ENCODE measurements at places on chromosomes 12 and 14.

DNA sequence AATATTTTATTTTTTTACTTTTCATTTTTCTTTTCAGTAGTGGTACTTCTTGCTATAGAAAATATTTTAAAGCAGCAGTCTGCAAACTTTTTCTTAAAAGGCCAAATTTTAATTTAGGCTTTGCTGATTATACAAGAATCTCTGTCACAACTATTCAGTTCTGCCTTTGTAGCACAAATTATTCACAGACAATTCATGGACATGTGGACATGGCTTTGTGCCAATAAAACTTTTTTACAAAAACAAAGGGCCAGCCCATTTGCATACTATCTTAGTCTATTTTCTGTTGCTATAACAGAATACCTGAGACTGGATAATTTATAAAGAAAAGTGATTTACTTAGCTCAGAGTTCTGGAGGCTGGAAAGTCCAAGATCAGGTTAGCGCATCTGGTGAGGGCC, 17.1 kb downstream of the LLPH start:
- DNase-seq, result no peak

DNA sequence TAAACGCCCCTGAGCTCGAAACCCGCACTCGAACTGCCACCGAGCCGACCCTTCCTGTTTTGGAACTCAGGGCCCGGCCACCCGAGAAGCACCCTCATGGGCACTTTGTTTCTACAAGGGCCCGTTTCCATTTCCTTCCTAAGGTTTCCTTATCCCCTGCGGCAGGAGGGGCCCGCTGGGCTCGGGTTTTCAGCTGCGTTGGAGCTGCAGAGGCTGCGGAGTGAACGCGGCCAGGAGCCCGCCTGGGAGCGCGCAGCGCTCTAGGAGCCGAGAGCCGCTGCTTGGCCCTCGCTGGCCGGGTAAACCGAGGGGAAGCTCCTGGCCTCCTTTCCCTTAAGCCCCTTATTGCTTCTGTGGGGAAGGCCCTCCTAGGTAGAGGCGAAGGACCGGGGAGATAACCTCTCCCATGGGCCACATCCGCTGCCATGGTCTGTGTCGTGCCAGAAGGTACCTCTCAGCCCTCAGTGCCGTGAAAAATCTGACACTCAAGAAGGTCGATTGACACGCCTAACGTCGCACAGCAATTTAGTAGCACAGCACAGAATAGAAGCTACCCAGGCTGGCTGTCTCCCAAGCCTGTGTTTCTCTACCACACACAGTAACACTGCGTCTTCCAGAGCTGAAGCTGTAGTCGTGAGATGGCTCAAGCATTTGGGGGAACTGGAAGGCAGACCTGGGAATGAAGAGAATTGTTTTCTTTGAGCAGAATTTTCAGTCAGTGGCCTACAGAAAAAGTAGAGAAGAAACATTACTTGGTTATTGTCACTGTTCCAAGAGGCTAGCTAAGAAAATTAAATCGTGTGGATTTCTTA, 12.9 kb upstream of the CALM1 start:
- DNase-seq, result peak; percentile 63

GRCh38 chr12:132583411-132583710, 27.0 kb downstream of the LRCOL1 start:
- no peak for DNase-seq

DNA sequence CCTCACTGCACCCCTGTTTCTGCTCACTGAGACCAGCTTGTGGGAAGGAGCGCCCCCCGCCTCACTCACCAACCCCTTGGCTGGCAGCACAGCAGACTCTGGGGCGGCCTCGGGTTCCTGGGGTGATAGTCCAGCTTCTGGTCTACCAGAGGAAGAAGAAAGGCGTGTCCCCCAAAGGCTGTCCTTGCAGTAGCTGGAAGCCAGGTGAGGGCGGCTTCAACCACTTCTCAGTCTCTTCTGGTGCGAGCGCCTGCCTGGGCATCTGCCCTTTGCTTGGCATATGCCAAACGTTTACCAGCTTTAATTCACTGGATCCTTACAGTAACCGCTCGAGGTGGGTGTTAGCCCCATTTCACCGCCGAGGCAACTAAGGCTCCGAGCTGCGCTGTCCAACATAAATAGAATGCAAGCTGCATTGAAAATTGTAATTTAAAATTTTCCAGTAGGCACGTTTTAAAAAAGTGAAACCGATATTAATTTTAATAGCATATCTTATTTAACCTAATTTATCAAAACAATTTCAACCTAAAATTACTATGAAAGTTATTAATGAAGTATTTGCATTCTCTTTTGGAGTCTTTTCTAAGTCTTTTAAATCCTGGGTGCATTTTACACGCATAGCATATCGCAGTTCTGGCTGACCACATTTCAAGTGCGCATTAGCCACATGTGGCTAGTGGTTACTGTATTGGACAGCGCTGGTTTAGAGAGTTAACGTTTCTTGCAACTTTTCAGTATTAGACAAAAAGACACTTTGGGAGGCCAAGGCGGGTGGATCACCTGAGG, 872 bp downstream of the FAM177A1 start:
- DNase-seq, result no peak

GRCh38 chr14:79971330-79971729, 240.0 kb downstream of the DIO2 start:
- no peak for DNase-seq

GRCh38 chr12:93358821-93359220, 18.9 kb upstream of the NUDT4 start:
- DNase-seq, result no peak

GRCh38 chr14:88212691-88213090, 110.4 kb downstream of the KCNK10 start:
- no peak for DNase-seq

- no peak for DNase-seq
These were observed 49.1 kb downstream of the CCDC85C start for GRCh38 chr14:99554757-99555531.

DNA sequence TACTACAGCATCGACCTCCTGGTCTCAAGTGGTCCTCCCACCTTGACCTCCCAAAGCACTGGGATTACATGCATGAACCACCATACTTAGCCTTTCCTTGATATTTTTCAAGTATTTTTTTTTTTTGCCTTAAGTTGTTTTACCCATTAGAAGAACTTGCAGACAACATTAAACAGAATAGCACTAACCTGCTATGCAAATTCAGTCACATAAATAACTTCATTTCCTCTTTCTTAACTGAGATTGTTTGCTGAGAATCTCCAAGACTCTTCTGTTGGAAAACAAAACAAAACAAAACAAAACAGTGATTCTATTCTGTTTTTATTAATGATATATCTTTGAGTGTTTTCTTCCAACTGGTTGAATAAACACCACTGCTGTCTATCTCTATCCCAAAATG, 115.9 kb upstream of the IFNG-AS1 start:
- no peak for DNase-seq

DNA sequence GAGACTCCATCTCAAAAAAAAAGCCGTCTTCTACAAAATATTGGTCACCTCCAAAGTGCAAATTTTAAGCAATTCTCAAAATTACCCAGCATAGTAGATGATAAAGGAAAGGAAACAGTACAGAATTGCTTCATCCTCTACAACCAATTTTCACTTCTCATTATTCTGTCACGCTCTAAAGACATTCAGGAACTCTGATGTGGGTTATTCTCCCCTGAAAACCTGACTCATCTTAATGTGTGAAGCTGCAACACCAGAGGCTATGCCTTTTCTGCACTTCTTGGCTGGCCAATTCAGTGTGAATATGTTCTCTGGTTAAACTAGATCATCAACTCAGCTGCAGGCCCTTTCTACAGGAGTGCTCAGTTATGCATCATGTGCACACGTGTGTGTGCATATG, 11.0 kb downstream of the PTGER2 start:
- peak; percentile 43 for DNase-seq

GRCh38 chr14:73712540-73713180, 1.5 kb downstream of the PNMA1 start:
- peak; percentile 44 for DNase-seq

GRCh38 chr12:110012137-110012536, 12.9 kb downstream of the ANKRD13A start:
- peak; percentile 32 for DNase-seq
